ENCODE measurements at places on chromosomes 7 and 10. TPM values are rescaled to one million over a fixed set of nuclear protein-coding genes. Genes with fewer than 3 reads are reported as not detected.

- H3K27ac ChIP-seq = no peak overlapping the region
- no peak overlapping the region for H3K4me3 ChIP-seq
- peaks cover 18% of the 10 kb centered on the region for H3K4me1 ChIP-seq
- DNase-seq = no peak
- peaks cover 31% of the 10 kb centered on the region for H3K36me3 ChIP-seq
Observed at GRCh38 chr10:101902820-101903145, 59.2 kb upstream of the KCNIP2 start.

GRCh38 chr7:41992881-41993867 is 243.8 kb downstream of the GLI3 start:
- H3K36me3 ChIP-seq = no peaks in the 10 kb centered on the region
- no peak overlapping the region for H3K27ac ChIP-seq
- peaks cover 16% of the 10 kb centered on the region for H3K4me1 ChIP-seq
- no peak overlapping the region for H3K4me3 ChIP-seq

DNA sequence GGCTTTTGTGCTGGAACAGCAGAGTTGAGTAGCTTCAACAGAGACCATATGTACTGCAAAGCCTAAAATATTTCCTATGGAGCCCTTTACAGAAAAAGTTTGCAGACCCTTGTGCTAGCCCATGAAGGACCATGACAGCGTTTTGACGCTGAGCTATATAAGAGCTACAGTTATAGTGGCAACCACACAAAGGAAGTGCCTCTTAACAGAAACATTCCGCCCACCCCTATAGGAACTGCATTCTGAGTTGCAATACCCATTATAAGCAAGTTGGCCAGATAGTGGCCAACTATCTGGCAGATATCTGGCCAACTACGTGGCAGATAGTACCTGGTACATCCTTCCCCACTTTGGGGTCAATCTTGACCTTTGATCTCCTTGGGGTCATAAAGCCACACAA is 47.5 kb upstream of the DMBT1 start:
- no peaks in the 10 kb centered on the region for H3K27me3 ChIP-seq
- H3K27ac ChIP-seq = no peak overlapping the region
- DNase-seq = no peak
- peaks cover 76% of the 10 kb centered on the region for H3K36me3 ChIP-seq
- no peaks in the 10 kb centered on the region for H3K4me1 ChIP-seq

- H3K4me1 ChIP-seq = no peaks in the 10 kb centered on the region
- DNase-seq = no peak
- no peaks in the 10 kb centered on the region for H3K36me3 ChIP-seq
- no peak overlapping the region for H3K27ac ChIP-seq
- no peaks in the 10 kb centered on the region for H3K27me3 ChIP-seq
- H3K4me3 ChIP-seq = no peak overlapping the region
Observed at GRCh38 chr7:67438198-67438882, 441.7 kb downstream of the TYW1 start.

DNA sequence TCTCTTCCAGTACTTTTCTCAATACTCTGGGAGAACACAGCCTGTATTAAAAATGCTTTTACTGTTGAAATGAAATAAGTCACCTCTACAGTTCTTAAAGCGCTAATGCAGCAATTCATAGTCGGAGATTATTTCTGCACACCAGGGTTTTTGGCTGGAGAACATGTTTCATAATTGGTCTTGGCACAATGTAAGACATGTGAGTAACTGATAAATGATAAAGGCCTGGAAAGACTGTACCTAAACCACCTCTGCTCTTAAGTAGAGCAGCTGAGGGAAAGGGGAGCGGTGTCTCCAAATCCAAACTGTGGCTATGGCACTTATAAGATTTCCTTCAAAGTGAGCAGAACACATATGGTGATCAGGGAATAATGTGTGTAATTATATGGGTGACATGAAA is 390.3 kb upstream of the MBL2 start:
- H3K27me3 ChIP-seq = no peaks in the 10 kb centered on the region
- no peak for DNase-seq
- H3K4me1 ChIP-seq = no peaks in the 10 kb centered on the region
- H3K36me3 ChIP-seq = no peaks in the 10 kb centered on the region
- no peak overlapping the region for H3K27ac ChIP-seq

- H3K36me3 ChIP-seq = no peaks in the 10 kb centered on the region
- H3K27ac ChIP-seq = no peak overlapping the region
- H3K4me1 ChIP-seq = no peaks in the 10 kb centered on the region
Observed at GRCh38 chr10:8023851-8024250, 30.6 kb upstream of the GATA3 start.

GRCh38 chr7:61576-62360 is 130.6 kb upstream of the FAM20C start:
- no peaks in the 10 kb centered on the region for H3K27me3 ChIP-seq
- H3K4me3 ChIP-seq = no peak overlapping the region
- no peak overlapping the region for H3K27ac ChIP-seq
- no peaks in the 10 kb centered on the region for H3K4me1 ChIP-seq
- H3K36me3 ChIP-seq = no peaks in the 10 kb centered on the region
- peak; percentile 12 for DNase-seq

GRCh38 chr10:17779784-17780183 is 27.8 kb downstream of the TMEM236 start:
- H3K4me3 ChIP-seq = no peak overlapping the region
- H3K27me3 ChIP-seq = no peaks in the 10 kb centered on the region
- H3K27ac ChIP-seq = no peak overlapping the region
- no peak for DNase-seq

DNA sequence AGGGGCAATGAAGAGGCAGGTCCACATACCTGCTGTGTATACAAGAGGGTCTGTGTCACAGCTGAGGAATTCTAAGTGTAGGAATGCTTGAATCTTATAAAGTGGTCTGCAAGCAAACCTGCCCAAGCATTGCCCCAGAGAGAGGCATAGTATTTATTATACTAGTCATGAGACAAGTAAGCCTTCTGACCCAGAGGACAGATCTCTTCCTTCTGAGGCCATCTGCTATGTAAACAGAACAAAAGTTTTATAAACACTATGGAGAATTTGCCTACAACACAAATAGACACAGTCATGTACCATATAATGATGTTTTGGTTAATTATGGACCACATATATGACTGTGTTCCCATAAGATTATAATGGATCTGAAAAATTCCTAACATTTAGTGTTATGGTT is 388.2 kb downstream of the NEBL start:
- no peak for DNase-seq
- no peaks in the 10 kb centered on the region for H3K27me3 ChIP-seq
- no peaks in the 10 kb centered on the region for H3K4me1 ChIP-seq
- no peaks in the 10 kb centered on the region for H3K36me3 ChIP-seq
- no peak overlapping the region for H3K4me3 ChIP-seq
- no peak overlapping the region for H3K27ac ChIP-seq

ADRA2A gene
- 0.44 TPM for total RNA-seq

ATAD1 gene
- 103 TPM for total RNA-seq

HOXA6 gene
- total RNA-seq = not detected

SFTPA1 gene
- not detected for total RNA-seq

C10orf67 gene
- total RNA-seq = 0.43 TPM

CYCS gene
- total RNA-seq = 690 TPM

Data from heart left ventricle (tissue), 16 donors.